ENCODE measurements at places on chromosomes 1 and 21. TPM values are rescaled to one million over a fixed set of nuclear protein-coding genes. Genes with fewer than 3 reads are reported as not detected.

Gene MAP1LC3C
- 0.25 TPM for total RNA-seq

Gene BRDT
- total RNA-seq, result not detected

Gene LINGO4
- total RNA-seq, result not detected

Gene NEGR1
- total RNA-seq, result 47.5 TPM

Gene KRTAP19-1
- total RNA-seq, result not detected

Gene CASQ1
- 7.6 TPM for total RNA-seq

Gene PLEKHG5
- 20.7 TPM for total RNA-seq

Gene CR2
- under 0.01 TPM for total RNA-seq

Gene MYOM3
- under 0.01 TPM for total RNA-seq

Gene OBSCN
- total RNA-seq, result 49.2 TPM

Gene TIE1
- total RNA-seq, result 9.6 TPM

Gene RXFP4
- not detected for total RNA-seq

Gene FCRL5
- not detected for total RNA-seq

Gene OR2G6
- not detected for total RNA-seq

Gene ILDR2
- total RNA-seq, result 20.9 TPM

Gene PLA2G5
- total RNA-seq, result 0.49 TPM

Gene KRTAP13-1
- total RNA-seq, result not detected

Gene ZMYM1
- total RNA-seq, result 23.4 TPM

Gene NR0B2
- not detected for total RNA-seq

Gene COL9A2
- 6.9 TPM for total RNA-seq

Gene PLPPR4
- 134 TPM for total RNA-seq

Gene PRXL2B
- total RNA-seq, result 14.5 TPM

Gene ZYG11B
- total RNA-seq, result 130 TPM

Gene KCNQ4
- 1.2 TPM for total RNA-seq

Gene TNFRSF14
- 0.98 TPM for total RNA-seq

Gene KMO
- 0.25 TPM for total RNA-seq

Gene LCE1F
- not detected for total RNA-seq

Gene LIPI
- total RNA-seq, result not detected

Gene AVPR1B
- total RNA-seq, result not detected

Gene S100A5
- total RNA-seq, result not detected

Gene IL19
- total RNA-seq, result not detected

Gene RLF
- total RNA-seq, result 66.1 TPM

Gene CRB1
- 21.6 TPM for total RNA-seq

Gene XCL1
- not detected for total RNA-seq

Gene SPATA1
- 0.74 TPM for total RNA-seq

Gene ZZZ3
- total RNA-seq, result 94.9 TPM

Gene ITLN1
- not detected for total RNA-seq

Gene OR2AK2
- total RNA-seq, result not detected
